Thyroid gland (tissue), 4 donors: ENCODE measurements at places on chromosomes 16 and 17. TPM values are rescaled to one million over a fixed set of nuclear protein-coding genes. Genes with fewer than 3 reads are reported as not detected.

GRCh38 chr16:20803192-20803560 is 3.1 kb downstream of the ERI2 start:
- no peak for DNase-seq

DNA sequence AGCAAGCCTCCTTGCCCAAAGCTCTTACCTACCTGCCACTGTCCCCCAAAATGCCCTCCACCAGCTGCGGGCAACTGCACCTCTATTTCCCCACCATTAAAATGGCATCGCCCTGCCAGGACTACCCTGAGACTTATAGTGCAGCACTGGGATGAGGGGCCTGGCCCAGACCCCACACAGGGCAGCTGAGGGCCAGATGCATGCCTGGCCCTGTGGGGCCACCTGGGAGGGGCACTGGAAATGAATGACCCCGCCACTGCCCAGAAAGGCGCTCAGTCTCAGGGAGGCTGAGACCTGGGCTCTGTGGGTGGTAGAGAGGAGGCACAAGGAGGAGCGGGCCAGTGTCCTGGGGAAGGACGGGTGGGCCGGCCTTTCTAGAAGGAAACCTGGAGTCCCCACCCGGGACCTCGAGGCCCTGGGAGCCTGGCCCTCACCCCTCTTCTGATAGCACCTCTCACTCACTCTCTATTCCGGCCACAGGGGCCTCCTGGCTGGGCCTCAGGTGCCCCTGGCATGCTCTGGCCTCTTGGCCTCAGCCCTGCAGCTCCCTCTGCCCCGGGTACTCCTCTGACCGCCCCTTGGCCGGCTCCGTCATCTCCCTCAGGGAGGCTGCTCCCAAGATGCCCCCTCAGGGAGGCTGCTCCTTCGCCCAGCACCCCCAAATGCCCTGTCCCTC is 26.9 kb downstream of the KATNB1 start:
- DNase-seq, result no peak

DNA sequence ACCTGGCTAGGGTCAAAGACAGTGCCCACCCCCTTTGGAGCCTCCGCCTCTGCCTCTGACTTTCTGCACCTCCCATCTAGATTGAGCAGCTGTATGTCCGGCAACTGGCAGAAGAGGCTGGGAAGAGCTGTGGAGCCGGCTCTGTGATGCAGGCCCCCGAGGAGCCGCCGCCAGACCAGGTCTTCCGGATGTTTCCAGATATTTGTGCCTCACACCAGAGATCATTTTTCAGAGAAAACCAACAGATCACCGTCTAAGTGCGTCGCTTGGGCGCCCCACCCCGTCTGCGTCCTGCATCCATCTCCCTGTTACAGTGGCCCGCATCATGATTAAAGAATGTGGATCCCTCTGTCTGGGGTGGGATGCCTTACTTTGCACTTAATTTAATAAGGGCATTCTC is 22.1 kb downstream of the IRF8 start:
- DNase-seq, result no peak

DNA sequence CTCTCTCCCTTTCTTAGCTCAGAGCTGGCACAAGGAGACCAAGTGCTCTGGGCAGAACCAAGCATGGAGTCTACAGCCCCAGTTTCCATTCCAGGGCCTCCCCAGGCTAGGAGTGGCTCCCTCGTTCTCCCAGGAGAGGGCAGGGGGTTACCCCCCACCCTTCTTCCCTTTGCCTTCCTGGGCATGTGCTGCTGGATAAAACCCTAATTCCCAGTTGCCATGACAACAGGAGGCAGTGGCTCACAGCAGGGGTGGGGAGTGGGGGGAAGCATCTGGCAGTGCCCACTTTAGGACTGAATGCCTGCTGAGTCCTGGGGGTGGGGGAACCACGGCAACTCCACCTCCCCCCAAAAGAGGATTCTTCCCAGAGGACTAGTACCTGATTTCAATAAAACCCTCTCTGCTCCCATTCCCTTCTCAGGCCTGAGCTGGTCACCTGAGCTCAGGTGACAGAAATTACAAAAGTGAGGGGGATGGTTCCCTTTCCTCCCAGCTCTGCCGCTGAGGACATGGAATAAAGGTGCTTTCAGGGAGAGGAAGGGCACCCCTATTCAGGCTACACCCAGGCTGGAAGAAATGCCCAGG is 1.8 kb downstream of the MPP2 start:
- DNase-seq, result no peak

DNA sequence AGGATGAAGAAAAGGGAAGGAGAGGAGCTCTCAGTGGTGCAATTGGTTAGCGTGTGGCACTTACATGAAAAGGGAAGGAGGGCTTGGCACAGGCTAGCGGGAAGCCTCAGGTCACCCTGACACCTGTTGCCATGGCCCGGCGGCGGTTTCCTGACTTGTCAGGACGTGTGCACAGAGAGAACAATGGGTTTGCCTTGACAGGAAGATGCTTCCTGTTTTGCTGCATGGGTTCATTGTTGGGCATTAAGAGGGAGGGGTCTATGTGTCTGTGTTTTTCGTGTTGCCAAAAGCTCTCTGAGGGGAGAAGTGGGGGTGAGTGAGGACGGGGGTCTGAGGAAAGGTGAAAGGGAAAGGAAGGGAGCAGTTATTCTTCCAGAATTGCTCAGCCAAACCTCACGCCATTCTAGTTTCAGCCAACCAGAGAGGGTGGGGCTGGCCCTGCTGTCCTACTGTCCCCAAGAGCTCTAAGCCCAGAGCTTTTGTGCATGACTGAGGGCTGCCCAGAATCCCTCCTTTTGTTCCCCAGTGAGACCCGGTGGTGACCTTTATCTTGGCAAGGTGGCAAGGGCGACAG is 17.1 kb upstream of the CCR7 start:
- DNase-seq, result peak; percentile 53

DNA sequence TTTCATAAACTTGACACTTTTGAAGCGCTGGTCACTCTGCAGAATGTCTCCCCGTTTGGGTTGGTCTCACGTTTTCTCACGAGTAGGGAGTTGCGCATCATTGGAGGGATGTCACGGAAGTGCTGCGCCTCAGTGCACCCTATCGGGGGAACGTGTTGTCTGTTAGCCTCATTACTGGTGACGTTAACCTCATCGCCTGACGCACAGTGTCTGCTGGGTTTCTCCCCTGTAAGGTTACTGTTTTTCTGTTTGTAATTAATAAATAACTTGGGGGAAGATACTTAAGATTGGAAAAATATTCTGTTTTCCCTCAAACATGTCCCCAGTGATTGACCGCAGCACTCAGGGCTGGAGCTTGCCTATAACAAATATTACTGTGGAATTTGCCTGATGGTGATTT is 26.7 kb downstream of the VAC14 start:
- no peak for DNase-seq

DNA sequence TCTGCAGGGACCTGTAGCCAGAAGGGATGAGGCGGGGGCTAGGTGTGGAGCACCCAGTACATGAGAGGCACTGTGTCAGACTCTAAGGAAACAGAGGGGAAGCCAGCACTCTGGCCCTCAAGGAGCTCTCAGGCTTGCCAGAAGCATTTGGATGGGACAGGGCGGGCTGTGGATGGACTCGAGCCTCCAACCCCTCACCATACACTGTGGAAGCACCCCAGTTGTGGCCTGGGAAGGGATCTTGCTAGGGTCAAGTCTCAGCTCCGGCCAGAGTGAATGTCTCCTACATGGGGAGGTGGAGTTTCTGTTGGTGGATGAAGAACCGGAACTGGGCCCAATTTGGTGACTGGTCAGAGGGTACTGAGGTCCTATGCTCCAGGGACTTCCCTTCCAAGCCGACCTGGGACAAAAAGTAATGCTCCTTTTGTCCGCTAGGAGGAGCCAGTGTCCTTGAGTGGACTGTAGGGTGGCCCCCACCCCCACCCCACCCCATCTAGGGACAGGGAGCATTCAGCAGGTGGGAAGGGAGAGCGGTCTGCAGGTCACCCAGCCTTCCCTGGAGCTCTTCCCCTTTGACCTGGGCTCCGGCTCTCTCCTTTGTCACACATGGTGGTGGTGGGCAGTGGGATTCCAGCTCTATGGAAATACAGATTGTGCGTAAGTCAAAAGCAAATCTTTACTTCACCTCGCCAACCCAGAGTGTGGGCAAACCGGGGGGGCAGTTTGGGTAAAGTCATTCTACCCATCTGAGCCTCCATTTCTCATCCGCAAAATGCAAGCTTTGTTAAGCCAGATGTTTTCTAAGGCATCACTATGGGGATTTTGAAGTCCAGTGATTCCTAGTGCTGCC is 20.4 kb upstream of the PHB1 start:
- peak; percentile 35 for DNase-seq

USP6 gene
- total RNA-seq, result 0.11 TPM

KRTAP3-1 gene
- total RNA-seq, result not detected
